Hematopoietic multipotent progenitor cell treated with erythropoietin and hydrocortisone succinate and interleukin-3 and kit ligand, for 17 days (in vitro differentiated cells): ENCODE measurements at places on chromosomes 3 and 15.

DNA sequence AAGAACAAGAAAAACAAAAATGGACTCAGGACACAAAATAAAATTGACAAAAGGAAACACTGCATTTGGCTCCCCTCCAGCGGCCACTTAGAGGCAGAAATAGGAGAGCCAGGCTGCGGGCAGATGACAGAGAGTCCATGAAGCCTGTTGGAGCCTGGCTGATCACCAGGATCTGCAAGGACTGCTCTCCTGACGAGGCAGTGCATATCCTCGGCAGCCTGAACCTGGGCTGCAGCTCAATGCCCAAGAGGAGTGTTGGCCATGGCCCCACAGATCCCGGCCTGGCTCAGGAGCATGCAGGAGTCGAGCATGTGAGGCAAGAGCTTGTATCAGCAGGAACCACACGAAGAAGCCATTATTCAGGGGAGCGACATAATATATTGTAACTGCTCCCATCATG lies 199.8 kb downstream of the STT3B start:
- DNase-seq: no peak

DNA sequence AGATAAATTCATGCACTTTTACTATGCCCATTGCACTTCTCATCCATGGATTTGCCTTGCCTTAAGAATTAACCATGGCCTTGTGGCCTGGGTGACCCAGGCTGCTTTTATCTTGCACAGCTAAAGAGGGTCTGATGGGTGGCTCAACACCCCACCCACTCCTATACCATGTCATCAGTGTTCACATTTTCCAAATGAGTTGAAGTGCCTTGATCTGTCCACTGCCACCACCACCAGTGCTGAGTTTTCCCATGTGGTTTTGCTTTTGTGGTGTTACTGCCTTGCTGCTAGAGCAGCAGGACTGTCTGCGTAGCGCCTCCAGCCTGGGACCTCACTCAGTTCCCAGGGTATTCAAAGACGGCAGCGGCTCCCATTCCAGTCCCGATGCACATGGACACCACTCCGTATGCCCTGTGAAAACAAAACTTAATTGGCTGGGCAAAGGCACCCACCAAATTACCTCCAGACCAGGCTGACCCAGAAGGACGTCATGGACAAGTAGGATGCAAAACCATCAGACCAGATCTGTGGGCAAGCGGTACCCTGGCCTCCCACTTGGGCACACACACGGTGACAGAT lies 14.1 kb downstream of the ACAA1 start:
- DNase-seq: no peak

DNA sequence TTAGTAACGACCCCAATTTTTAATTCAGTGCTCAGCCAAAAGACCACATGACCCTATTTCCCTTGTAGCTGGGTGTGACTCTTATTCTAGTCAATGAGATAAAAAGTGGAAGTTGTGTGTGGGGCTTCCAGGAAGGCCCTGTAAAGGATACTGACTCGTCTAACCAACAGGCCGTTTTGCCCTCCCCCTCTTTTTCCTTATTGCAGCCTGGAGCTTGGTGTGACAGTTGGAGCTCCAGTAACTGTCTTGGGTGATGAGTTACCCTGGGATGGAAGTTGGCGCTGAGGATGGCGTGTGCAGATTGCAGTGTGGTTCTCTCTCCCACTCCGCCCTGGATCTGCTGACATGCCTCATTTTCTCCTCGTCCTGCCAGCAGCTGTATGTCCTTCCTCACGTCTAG lies 209.3 kb upstream of the PROK2 start:
- no peak for DNase-seq

GRCh38 chr3:54355800-54356199 lies 233.4 kb downstream of the CACNA2D3 start:
- DNase-seq: no peak
